Pulmonary artery endothelial cell (primary cell): ENCODE measurements at places on chromosomes 12 and 14. TPM values are rescaled to one million over a fixed set of nuclear protein-coding genes. Genes with fewer than 3 reads are reported as not detected.

The TPH2 gene
- 0.14 TPM in 1 of 2 replicates, not detected in the other for total RNA-seq

The SLC25A47 gene
- 0.04 TPM in 1 of 2 replicates, not detected in the other for total RNA-seq

The FAIM2 gene
- not detected in 2 replicates for total RNA-seq

The SPIC gene
- not detected in 2 replicates for total RNA-seq

The SIX6 gene
- total RNA-seq, result not detected in 2 replicates

The ZBTB42 gene
- 3.9 and 5.2 TPM in 2 replicates for total RNA-seq

The TMEM63C gene
- total RNA-seq, result not detected in 2 replicates

The PLEKHD1 gene
- total RNA-seq, result under 0.01 and 0.04 TPM in 2 replicates
